ENCODE measurements at places on chromosomes 6 and 20. TPM values are rescaled to one million over a fixed set of nuclear protein-coding genes. Genes with fewer than 3 reads are reported as not detected.

The GGTLC1 gene
- not detected for total RNA-seq

- H3K4me3 ChIP-seq = no peak overlapping the region
- no peak for DNase-seq
- H3K27me3 ChIP-seq = no peaks in the 10 kb centered on the region
- H3K27ac ChIP-seq = no peak overlapping the region
- H3K36me3 ChIP-seq = no peaks in the 10 kb centered on the region
Observed at GRCh38 chr6:84358581-84358980, 131.1 kb upstream of the CEP162 start.

GRCh38 chr20:46054606-46055005 is 25.6 kb downstream of the SLC12A5 start:
- no peak overlapping the region for H3K4me3 ChIP-seq
- no peak overlapping the region for H3K27ac ChIP-seq
- DNase-seq = no peak
- H3K27me3 ChIP-seq = peaks cover 11% of the 10 kb centered on the region

GRCh38 chr6:122818866-122819265 is 29.8 kb downstream of the SMPDL3A start:
- H3K4me3 ChIP-seq = no peak overlapping the region
- H3K36me3 ChIP-seq = no peaks in the 10 kb centered on the region
- DNase-seq = no peak
- no peak overlapping the region for H3K27ac ChIP-seq
- no peaks in the 10 kb centered on the region for H3K27me3 ChIP-seq

GRCh38 chr6:75157336-75157735 is 48.5 kb downstream of the COL12A1 start:
- peaks cover 11% of the 10 kb centered on the region for H3K4me1 ChIP-seq
- DNase-seq = no peak
- no peaks in the 10 kb centered on the region for H3K27me3 ChIP-seq
- no peak overlapping the region for H3K4me3 ChIP-seq
- H3K36me3 ChIP-seq = peaks cover 27% of the 10 kb centered on the region
- H3K27ac ChIP-seq = no peak overlapping the region

The CRISP2 gene
- total RNA-seq = not detected

GRCh38 chr6:107284805-107285204 is 169.5 kb upstream of the BEND3 start:
- DNase-seq = no peak
- H3K4me3 ChIP-seq = no peak overlapping the region
- H3K27me3 ChIP-seq = no peaks in the 10 kb centered on the region

- H3K36me3 ChIP-seq = peaks cover 8% of the 10 kb centered on the region
- H3K27me3 ChIP-seq = no peaks in the 10 kb centered on the region
- DNase-seq = no peak
- no peak overlapping the region for H3K4me3 ChIP-seq
- peaks cover 9% of the 10 kb centered on the region for H3K4me1 ChIP-seq
Observed at GRCh38 chr6:135913785-135914184, 62.3 kb downstream of the PDE7B start.

The TFAP2B gene
- not detected for total RNA-seq

The NKAIN4 gene
- total RNA-seq = not detected

DNA sequence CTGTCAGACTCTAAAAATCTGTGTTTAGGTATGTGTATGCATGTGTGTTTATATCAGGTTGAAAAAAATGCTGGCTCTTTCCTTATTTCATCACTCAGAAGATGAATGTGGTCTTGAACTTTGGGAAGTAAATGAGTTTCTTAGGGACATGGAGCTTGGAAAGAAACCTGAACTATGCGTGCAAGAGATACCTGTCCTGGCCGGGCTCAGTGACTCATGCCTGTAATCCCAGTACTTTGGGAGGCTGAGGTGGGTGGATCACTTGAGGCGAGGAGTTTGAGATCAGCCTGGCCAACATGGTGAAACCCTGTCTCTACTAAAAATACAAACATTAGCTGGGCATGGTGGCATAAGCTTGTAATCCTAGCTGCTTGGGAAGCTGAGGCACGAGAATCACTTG is 4.4 kb upstream of the GLP1R start:
- no peak overlapping the region for H3K4me3 ChIP-seq
- peaks cover 23% of the 10 kb centered on the region for H3K27me3 ChIP-seq
- no peak for DNase-seq
- no peak overlapping the region for H3K27ac ChIP-seq
- H3K4me1 ChIP-seq = no peaks in the 10 kb centered on the region

The ENPP1 gene
- total RNA-seq = 38.9 TPM

DNA sequence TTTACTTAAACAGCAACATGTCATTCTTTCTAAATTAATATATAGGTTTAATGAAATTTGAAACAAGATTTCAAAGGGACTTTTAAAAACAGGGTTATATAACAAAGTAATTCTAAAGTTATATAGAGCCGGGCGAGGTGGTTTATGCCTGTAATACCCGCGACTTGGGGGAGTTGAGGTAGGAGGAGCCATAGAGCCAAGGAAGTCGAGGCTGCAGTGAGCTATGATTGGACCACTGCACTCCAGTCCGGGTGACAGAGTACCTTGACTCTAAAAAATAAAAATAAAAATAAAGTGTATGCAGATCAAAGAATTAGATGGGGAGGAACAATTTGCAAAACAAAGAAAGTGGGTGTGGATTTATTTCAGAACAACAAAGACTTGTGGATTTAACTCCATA is 151.1 kb upstream of the GLP1R start:
- no peak for DNase-seq
- H3K4me3 ChIP-seq = no peak overlapping the region
- no peak overlapping the region for H3K27ac ChIP-seq
- H3K36me3 ChIP-seq = no peaks in the 10 kb centered on the region
- H3K27me3 ChIP-seq = no peaks in the 10 kb centered on the region

The CDH4 gene
- total RNA-seq = 1.6 TPM

The BPIFB6 gene
- not detected for total RNA-seq

- no peak overlapping the region for H3K4me3 ChIP-seq
- DNase-seq = no peak
- no peaks in the 10 kb centered on the region for H3K36me3 ChIP-seq
Observed at GRCh38 chr6:25147223-25147622, 132.0 kb upstream of the CARMIL1 start.

DNA sequence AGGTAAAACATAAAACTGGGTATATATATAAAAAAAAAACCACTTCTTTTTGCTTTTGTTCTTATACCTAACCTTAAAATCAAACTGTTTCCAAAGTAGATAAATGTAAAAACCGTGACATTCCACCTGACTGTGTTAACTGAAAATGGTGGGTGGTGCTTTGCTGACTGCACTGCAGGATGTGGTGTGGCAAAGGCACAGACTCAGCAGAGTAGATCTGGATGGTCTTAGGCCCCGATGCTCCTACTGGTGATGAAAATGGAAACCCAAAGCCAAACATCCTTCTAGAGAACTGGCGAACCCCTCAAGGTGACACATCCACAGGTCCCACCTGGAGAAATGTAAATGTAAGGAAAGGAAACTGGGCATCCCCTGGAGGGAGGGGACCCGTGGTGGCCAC is 8.9 kb downstream of the TGIF2 start:
- H3K4me1 ChIP-seq = no peaks in the 10 kb centered on the region
- no peaks in the 10 kb centered on the region for H3K27me3 ChIP-seq
- peaks cover 34% of the 10 kb centered on the region for H3K36me3 ChIP-seq
- no peak overlapping the region for H3K4me3 ChIP-seq
- DNase-seq = no peak

The OOEP gene
- not detected for total RNA-seq

DNA sequence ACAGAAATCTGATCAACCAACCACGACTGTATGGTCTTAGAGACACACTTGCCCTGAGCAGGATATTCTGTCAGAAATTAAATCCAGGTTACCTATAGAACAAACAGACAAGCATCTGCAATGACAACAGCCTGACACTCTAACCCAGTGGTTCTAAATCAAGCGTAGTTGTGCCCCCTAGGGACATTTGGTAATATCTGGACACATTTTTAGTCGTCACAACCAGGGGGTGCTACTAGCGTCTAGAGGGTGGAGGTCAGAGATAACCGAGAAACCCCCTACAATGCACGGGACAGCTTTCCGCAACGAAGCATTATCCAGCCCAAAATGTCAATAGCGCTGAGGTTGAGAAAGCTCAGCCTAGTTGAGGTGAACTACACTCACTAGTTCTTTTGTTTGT is 32.3 kb downstream of the ID4 start:
- no peaks in the 10 kb centered on the region for H3K4me1 ChIP-seq
- H3K27me3 ChIP-seq = peaks cover 7% of the 10 kb centered on the region
- no peaks in the 10 kb centered on the region for H3K36me3 ChIP-seq
- DNase-seq = no peak
- no peak overlapping the region for H3K4me3 ChIP-seq

The LHFPL5 gene
- total RNA-seq = not detected

DNA sequence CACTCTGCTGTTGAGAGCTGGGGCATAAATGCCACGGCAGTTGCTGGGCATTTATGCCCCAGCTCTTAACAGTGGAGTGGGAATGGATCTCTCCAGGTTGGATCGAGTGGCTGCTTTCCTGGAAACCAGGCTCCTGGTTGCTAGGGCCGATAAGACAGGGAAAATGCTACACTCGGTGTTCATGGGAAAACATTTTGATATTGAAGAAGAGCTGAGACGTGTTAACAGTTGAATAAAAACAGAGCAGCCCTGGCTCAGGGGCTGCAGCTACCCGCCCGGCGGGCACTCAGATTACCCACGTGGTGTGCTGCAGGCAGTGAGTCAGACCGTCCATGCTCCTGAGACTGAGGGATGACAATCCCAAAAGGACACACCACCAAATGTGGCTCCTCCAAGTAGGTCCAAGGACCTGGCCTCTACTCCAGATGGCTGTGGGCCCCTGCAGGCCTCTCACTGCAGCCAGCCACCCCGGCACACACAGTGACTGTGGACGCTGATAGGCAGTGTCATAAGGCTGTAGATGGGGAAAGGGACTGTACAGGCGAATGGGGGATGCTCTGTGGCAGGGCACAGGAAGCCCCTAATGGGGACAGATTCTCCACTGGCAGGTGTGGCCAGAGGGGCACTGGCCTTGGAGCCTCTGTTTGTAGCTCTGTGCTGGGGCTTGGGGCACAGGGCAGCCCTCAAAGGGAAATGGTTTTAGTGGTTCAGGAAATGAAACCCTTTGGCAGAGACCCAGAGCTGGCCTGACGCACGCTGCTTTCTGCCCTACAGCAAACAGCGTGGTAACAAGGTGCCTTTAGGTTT is 237.8 kb downstream of the LY86 start:
- H3K27me3 ChIP-seq = peaks cover 6% of the 10 kb centered on the region
- no peak overlapping the region for H3K27ac ChIP-seq
- H3K36me3 ChIP-seq = no peaks in the 10 kb centered on the region
- no peak overlapping the region for H3K4me3 ChIP-seq
- no peak for DNase-seq
- H3K4me1 ChIP-seq = no peaks in the 10 kb centered on the region

DNA sequence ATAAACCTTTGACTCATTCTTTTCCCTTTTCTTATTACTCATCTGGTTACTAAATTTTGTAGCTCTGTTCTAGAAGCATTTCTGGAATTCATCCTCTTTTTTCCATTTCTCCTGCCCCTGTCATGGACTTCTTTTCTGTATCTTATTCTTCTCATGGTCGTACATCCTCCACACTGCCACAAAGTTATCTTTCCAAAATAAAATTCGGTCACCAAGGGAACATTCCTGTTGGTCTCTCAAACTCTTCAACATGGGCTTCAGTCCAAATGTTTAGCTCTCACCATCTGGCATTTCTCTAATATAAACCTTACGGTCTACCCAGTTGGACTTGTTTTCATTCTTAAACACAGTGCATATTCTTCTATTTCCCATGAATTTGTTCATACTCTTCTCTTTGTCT is 428.8 kb upstream of the ID4 start:
- H3K36me3 ChIP-seq = no peaks in the 10 kb centered on the region
- no peak for DNase-seq
- H3K27me3 ChIP-seq = no peaks in the 10 kb centered on the region

The PNPLA1 gene
- not detected for total RNA-seq

DNA sequence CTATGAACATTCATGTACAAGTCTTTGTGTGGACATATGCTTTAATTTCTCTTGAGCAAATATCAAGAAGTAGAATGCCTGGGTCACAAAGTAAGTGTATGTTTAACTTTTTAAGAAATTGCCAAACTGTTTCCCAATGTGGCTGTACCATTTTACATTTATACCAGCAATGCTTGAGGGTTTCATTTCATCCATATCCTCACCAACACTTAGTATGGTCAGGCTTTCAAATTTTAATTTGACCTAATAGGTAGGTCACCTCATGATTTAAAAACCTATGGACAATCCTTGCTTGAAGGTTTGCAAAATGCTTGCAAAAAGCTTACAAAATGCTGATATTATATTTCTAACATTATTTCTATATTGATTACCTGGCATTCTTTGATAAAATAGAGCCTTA is 19.5 kb upstream of the SRSF3 start:
- no peak overlapping the region for H3K4me3 ChIP-seq
- no peak for DNase-seq
- no peaks in the 10 kb centered on the region for H3K27me3 ChIP-seq
- no peaks in the 10 kb centered on the region for H3K36me3 ChIP-seq
- peaks cover 11% of the 10 kb centered on the region for H3K4me1 ChIP-seq

GRCh38 chr20:56360908-56361205 is 2.1 kb downstream of the FAM210B start:
- H3K27ac ChIP-seq = no peak overlapping the region
- peaks cover 9% of the 10 kb centered on the region for H3K36me3 ChIP-seq
- no peak for DNase-seq
- no peak overlapping the region for H3K4me3 ChIP-seq
- peaks cover 8% of the 10 kb centered on the region for H3K4me1 ChIP-seq
